ENCODE measurements at places on chromosomes 12 and 14. TPM values are rescaled to one million over a fixed set of nuclear protein-coding genes. Genes with fewer than 3 reads are reported as not detected.
A peak's percentile ranks its signal among the peaks of the same experiment; 100 is the strongest.

DNA sequence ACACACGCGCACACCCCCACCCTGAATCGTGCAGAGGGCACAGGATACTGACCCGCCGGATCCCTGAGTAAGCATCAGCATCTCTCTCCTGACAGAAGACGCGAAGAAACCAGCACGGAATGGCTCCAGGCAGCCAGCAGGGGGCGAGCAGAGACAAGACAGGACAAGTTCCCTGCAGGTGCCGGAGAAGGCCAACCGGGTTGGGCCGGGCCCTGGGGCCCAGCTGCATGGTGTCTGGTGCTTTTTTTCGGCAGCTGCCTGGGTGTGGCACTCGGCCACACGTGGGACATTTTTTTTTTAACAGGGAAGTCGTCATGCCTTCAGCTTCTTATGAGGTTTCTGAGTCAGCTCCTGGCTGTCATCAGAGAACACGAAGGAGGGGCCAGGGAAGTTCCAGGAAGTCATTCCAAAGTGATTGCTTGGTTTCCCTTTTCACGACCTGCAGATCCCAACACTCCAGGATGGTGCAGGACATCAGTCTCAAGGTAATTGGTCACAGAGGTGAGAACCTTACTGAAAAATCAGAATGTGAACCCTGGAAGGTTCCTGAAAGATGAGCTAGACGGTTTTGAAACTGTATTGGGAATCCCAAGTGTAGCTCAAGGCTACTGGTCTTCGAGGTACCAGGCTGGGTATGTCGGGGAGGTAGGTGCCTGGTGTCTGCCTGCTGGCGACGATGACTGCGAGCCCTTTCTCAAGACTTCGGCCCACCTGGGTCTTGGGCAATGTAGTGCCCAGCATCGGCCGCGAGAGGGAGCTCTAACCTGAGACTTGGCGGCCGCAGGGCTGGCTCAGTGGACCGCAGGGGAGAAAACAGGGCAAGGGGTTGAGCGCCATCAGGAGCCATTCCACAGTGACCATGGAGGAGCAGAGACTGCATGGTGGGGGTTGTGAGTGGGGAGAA is 190.8 kb upstream of the PRMT8 start:
- no peak overlapping the region for H3K27ac ChIP-seq
- no peak overlapping the region for H3K4me3 ChIP-seq
- no peaks in the 10 kb centered on the region for H3K27me3 ChIP-seq
- peak; percentile 24 for DNase-seq
- no peaks in the 10 kb centered on the region for H3K36me3 ChIP-seq

GRCh38 chr12:16610001-16610585 is 4.1 kb upstream of the LMO3 start:
- no peak overlapping the region for H3K4me3 ChIP-seq
- no peak overlapping the region for H3K27ac ChIP-seq
- 0 out of 2 replicates have a peak, but pooled peaks cover 2% of the 10 kb centered on the region for H3K27me3 ChIP-seq
- DNase-seq: no peak
- no peaks in the 10 kb centered on the region for H3K36me3 ChIP-seq

DNA sequence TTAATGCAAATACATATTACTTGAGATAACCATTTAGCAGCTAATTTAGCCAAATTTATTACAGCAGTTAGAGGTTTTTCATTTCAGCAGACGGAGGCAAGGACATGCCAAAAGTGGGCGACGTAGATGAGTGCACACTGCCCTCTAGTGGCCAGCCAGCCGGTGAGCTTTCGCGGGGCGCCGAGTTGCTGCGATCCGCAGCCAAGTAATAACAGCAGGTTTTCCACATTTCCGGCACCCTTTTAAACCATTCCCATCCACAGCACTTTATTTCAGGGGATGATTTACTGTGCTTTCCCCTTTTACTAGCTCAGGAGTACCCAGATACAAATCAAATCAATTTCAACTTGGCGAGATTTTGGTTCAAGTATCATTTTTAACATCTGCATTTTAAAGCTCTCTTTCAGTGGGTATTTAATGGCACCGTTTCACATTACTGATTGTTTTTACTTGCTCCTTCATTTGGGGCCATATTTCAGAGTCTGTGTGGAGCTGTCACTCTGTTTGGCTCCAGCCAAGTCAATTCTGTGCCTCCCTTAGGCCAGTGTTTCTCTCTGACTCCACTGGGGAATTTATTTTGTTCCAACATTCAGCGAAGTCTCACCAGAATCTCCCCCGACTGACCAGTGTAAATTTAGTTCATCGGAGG is 158.0 kb downstream of the EGLN3 start:
- H3K27me3 ChIP-seq: no peaks in the 10 kb centered on the region
- H3K4me1 ChIP-seq: no peaks in the 10 kb centered on the region
- H3K36me3 ChIP-seq: no peaks in the 10 kb centered on the region

- no peak for DNase-seq
- no peaks in the 10 kb centered on the region for H3K36me3 ChIP-seq
- no peaks in the 10 kb centered on the region for H3K27me3 ChIP-seq
- H3K4me1 ChIP-seq: peaks cover under 1% of the 10 kb centered on the region
- H3K27ac ChIP-seq: peak overlapping the region; percentile 99
- peak overlapping the region; percentile 90 for H3K4me3 ChIP-seq
These were observed 608 bp downstream of the PTGES3 start for GRCh38 chr12:56687223-56688128.

Gene TAMALIN
- total RNA-seq: 0.49 TPM

DNA sequence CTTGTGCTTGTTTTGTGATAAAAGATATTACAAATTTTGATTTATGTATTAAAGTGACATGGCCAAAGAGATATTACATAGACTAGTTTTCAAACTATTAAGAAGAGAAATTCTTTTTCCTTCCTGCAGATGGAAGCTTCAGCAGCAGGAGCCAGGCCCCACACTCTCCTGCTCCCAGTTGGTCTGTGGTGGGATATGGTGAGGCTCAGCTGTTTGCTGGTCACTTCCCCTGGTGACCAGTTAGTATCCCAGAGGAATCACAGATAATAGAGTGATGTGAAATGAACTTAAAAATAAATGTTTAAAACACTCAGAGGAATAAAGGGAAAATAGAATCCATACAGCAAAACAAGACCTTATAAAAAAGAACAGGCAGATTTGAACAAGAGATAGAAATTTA is 154.7 kb downstream of the KTN1 start:
- no peak overlapping the region for H3K4me3 ChIP-seq
- no peaks in the 10 kb centered on the region for H3K4me1 ChIP-seq
- DNase-seq: no peak
- H3K27me3 ChIP-seq: no peaks in the 10 kb centered on the region

Gene FERMT2
- 22.6 TPM for total RNA-seq

DNA sequence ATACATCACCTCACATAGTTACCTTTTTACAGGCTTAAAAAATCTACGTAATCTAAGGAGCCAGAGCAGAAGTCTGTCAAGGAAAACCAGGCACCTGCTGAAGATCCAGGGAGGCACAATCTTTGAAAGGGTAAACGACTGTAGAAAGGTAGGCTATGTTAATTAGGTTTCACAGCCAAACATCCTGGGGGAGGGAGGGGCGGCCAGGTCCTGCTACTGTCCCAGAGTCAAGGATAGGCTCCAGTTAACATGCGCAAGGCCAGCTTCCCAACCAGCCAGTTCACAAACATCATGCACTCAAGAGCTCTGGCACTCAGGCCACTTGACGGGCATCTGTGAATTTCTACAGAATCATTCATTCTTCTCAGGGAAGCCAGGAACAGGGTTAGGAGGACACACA is 22.9 kb downstream of the NIN start:
- H3K4me3 ChIP-seq: no peak overlapping the region
- no peaks in the 10 kb centered on the region for H3K27me3 ChIP-seq
- peaks cover 11% of the 10 kb centered on the region for H3K36me3 ChIP-seq
- H3K27ac ChIP-seq: no peak overlapping the region
- no peak for DNase-seq

- H3K27ac ChIP-seq: no peak overlapping the region
- H3K4me1 ChIP-seq: no peaks in the 10 kb centered on the region
- no peaks in the 10 kb centered on the region for H3K27me3 ChIP-seq
- DNase-seq: no peak
- H3K36me3 ChIP-seq: no peaks in the 10 kb centered on the region
These were observed 263.9 kb upstream of the TMTC1 start for GRCh38 chr12:30047516-30048254.

DNA sequence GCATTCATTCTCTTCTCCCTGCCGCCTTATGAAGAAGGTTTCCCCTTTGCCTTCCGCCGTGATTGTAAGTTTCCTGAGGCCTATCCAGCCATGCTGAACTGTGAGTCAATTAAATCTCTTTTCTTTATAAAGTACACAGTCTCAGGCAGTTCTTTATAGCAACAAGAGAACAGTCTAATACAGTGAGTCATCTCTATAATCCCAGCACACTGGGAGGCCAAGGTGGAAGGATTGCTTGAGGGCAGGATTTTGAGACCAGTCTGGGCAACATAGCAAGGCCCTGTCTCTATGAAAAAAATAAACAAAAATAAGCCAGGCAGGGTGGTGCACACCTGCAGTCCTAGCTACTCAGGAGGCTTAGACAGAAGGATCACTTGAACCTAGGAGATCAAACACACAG is 259.9 kb downstream of the CEP128 start:
- no peak overlapping the region for H3K27ac ChIP-seq
- no peak overlapping the region for H3K4me3 ChIP-seq
- no peaks in the 10 kb centered on the region for H3K4me1 ChIP-seq
- no peak for DNase-seq
- H3K27me3 ChIP-seq: no peaks in the 10 kb centered on the region

- no peaks in the 10 kb centered on the region for H3K36me3 ChIP-seq
- H3K27me3 ChIP-seq: no peaks in the 10 kb centered on the region
- peak overlapping the region; percentile 81 for H3K4me3 ChIP-seq
- peak overlapping the region; percentile 64 for H3K27ac ChIP-seq
- peaks cover 10% of the 10 kb centered on the region for H3K4me1 ChIP-seq
These were observed 430 bp downstream of the SLC41A2 start for GRCh38 chr12:104957719-104958000.

DNA sequence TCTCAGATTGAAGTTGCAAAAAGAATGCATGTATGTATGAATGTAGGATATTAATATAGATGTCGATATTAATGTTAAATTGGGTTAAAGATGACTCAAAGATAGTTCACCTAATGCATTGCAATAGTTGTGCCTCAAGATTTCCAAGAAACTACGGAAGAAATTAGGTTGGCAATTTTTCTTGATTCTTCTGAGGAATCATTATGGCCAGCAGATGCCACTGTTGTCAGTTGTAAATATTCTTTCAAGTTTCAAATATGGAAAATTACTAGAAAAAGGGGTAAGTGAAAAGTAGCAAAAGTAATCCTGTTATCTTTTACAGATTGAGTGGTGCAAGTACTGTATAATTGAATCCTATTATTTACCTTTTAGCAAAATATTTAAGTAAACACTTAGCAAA is 202.1 kb downstream of the ADAMTS20 start:
- no peaks in the 10 kb centered on the region for H3K36me3 ChIP-seq
- no peak overlapping the region for H3K27ac ChIP-seq
- H3K4me3 ChIP-seq: no peak overlapping the region
- no peaks in the 10 kb centered on the region for H3K4me1 ChIP-seq
- no peak for DNase-seq

Gene DNAH10
- 0.53 TPM for total RNA-seq

GRCh38 chr12:102534899-102535298 is 54.5 kb upstream of the IGF1 start:
- no peaks in the 10 kb centered on the region for H3K27me3 ChIP-seq
- H3K36me3 ChIP-seq: no peaks in the 10 kb centered on the region
- no peak for DNase-seq

Gene GABARAPL1
- 2.7 TPM for total RNA-seq

DNA sequence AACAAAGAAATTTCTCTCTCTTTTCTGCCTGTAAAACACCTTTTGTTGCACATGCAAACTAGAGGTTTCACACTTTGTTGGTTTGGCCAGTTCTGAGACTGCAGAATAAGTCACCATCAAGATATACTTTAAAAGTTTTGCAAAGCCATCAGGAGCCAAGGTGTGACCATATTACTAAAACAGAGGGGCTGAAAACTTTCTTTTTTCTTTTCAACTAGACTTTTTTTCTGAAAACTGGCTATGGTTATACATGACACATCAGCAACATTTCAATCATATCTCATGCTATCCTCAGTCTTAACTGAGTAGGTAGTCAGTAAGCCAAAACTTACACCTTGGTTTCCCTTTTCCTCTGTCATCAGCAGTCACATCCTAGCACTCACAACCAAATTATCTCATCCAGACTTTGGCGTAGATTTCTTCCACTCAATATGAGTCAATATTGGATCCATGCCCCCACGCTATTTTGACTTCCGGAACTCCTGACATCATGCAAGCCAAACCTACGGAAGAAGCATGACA is 4.1 kb upstream of the IFNG start:
- peaks cover 6% of the 10 kb centered on the region for H3K27me3 ChIP-seq
- no peak overlapping the region for H3K4me3 ChIP-seq
- peaks cover 18% of the 10 kb centered on the region for H3K4me1 ChIP-seq
- DNase-seq: peak; percentile 35
- no peak overlapping the region for H3K27ac ChIP-seq

- no peak for DNase-seq
- H3K4me1 ChIP-seq: no peaks in the 10 kb centered on the region
- no peak overlapping the region for H3K27ac ChIP-seq
- H3K4me3 ChIP-seq: no peak overlapping the region
- peaks cover 11% of the 10 kb centered on the region for H3K36me3 ChIP-seq
- H3K27me3 ChIP-seq: no peaks in the 10 kb centered on the region
These were observed 75.5 kb downstream of the SYNE3 start for GRCh38 chr14:95440951-95441350.

DNA sequence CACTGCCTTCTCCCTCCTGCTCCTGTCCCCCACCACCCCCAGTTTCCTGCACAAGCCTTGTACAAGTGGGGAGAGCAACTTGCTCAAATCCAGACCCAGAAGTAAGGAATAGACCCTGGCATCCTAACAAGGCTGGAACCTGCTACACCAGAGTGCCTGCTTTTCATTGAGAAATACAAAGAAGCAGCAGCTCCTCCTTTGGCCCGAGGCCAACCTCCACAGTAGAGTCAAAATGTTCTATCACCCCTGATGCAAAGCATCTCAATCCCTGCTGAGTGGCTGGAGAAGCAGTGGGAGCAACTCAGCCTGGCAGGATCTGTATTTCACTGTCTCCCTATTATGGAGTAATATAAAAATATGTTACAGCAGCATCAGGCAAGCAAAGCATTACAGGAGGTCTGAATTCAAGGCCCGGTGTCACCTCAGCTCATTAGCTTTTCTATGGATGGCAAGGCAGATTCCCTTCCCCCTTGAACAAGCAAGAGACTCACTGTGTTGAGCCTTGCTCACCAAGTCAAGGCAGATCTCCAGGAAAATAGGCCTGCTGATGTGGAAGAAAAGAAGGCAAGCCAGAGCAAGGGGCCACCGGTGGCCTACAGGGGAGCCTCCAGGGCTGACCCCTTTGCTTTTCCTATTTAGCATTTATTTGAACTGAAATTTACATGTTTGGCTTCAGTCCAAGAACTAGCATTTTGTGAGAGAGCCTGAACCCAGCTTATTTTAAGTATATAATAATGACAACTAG is 186.3 kb upstream of the EGLN3 start:
- no peaks in the 10 kb centered on the region for H3K36me3 ChIP-seq
- H3K4me3 ChIP-seq: no peak overlapping the region
- H3K27ac ChIP-seq: no peak overlapping the region
- H3K27me3 ChIP-seq: no peaks in the 10 kb centered on the region
- no peaks in the 10 kb centered on the region for H3K4me1 ChIP-seq

DNA sequence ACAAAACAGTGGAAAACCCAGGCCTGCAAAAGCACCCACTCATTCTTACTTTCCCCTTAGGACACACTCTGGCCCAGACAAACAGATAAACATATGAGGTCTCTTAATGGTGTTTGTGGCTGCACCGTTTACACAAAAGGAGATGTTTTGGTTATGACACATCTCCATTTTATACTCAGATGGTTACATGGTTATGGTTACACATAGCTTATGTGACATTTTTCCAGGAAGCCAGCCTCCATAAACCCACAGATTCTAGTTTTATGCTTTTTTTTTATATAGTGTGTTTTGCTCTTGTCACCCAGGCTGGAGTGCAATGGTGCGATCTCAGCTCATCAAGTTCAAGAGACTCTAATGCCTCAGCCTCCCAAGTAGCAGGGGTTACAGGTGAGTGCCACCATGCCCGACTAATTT is 3.5 kb upstream of the KLRD1 start:
- no peaks in the 10 kb centered on the region for H3K27me3 ChIP-seq
- H3K4me3 ChIP-seq: no peak overlapping the region
- H3K36me3 ChIP-seq: no peaks in the 10 kb centered on the region
- DNase-seq: no peak

Gene IL26
- not detected for total RNA-seq

Measured in GM12878 (cell line).